Lung (tissue), 17 donors: ENCODE measurements at places on chromosomes 13 and 19. TPM values are rescaled to one million over a fixed set of nuclear protein-coding genes. Genes with fewer than 3 reads are reported as not detected.

Gene SIGLEC14
- 46.4 TPM for total RNA-seq

Gene ZNF653
- 5.4 TPM for total RNA-seq

Gene ZNF534
- 0.18 TPM for total RNA-seq

Gene COMP
- not detected for total RNA-seq

Gene CGB2
- total RNA-seq, result not detected

Gene VSTM2B
- not detected for total RNA-seq

Gene CPB2
- total RNA-seq, result not detected

Gene PRRG2
- total RNA-seq, result 11.7 TPM

Gene ZNF837
- 2.5 TPM for total RNA-seq

Gene DCLK1
- 23.5 TPM for total RNA-seq

DNA sequence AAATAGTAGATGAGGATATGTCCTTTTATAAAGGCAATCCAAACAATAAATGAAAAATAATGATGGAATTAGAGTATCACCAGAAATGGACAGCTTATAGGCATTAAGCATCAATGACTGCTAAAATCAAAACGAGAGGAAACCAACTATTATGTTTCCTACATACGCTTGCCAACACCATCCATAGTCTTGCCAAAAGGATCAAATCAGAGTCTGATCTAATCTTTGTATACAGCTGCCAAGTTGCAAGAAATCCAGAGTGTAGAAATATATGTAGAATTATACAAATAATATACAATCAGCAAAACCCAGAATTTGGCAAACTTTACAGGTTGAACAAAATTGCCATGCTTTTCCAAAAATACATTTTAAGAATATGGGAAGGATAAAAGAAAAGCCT lies 1661.6 kb downstream of the SLITRK1 start:
- no peaks in the 10 kb centered on the region for H3K36me3 ChIP-seq
- no peak overlapping the region for H3K27ac ChIP-seq
- DNase-seq, result peak; percentile 71
- no peaks in the 10 kb centered on the region for H3K27me3 ChIP-seq

DNA sequence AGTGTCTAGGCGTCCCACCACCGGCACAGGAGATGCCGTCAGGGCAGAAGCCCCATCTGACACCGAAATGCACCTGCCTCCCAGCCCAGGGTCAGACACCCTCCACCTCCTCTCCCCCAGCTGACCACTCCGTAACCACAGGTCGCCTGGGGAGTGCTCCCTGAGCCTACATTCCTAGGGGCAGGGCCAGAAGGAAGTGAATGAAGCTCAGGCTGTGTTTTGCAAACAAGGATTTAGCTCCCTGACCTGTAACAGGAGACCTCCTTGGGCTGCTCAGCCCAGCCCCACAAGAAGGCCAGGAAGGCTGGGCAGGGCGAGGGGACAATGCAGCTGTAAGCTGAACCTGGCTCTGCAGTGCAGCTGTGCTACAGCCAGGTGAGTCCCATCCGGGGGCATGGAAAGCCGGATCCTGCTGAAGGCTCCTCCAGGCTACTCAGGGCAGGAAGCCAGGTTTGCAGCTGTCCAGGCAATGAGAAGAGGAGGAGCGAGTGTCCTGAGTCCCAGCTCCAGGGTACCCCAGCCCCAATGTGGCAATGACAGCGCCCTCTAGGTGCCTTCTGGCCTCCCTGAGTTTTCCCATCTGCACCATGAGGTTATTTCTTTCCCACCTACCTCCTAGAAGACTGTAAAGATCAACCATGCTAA lies 42.1 kb downstream of the RHPN2 start:
- H3K4me1 ChIP-seq, result no peaks in the 10 kb centered on the region
- no peak overlapping the region for H3K4me3 ChIP-seq
- no peaks in the 10 kb centered on the region for H3K27me3 ChIP-seq
- DNase-seq, result peak; percentile 10
- no peaks in the 10 kb centered on the region for H3K36me3 ChIP-seq

- H3K27me3 ChIP-seq, result no peaks in the 10 kb centered on the region
- no peak overlapping the region for H3K4me3 ChIP-seq
- H3K4me1 ChIP-seq, result no peaks in the 10 kb centered on the region
- no peak for DNase-seq
- H3K27ac ChIP-seq, result no peak overlapping the region
These were observed 1265.5 kb downstream of the PCDH9 start for GRCh38 chr13:65964672-65965071.

GRCh38 chr13:79281339-79281747 lies 124.7 kb downstream of the RBM26 start:
- no peaks in the 10 kb centered on the region for H3K36me3 ChIP-seq
- no peak overlapping the region for H3K27ac ChIP-seq
- H3K4me3 ChIP-seq, result no peak overlapping the region

- H3K36me3 ChIP-seq, result no peaks in the 10 kb centered on the region
- DNase-seq, result no peak
- no peaks in the 10 kb centered on the region for H3K4me1 ChIP-seq
- no peaks in the 10 kb centered on the region for H3K27me3 ChIP-seq
- no peak overlapping the region for H3K4me3 ChIP-seq
These were observed 26.6 kb upstream of the OR10H1 start for GRCh38 chr19:15841875-15842569.

- no peaks in the 10 kb centered on the region for H3K4me1 ChIP-seq
- no peak overlapping the region for H3K4me3 ChIP-seq
- no peak for DNase-seq
- H3K27me3 ChIP-seq, result no peaks in the 10 kb centered on the region
- no peak overlapping the region for H3K27ac ChIP-seq
These were observed 85.1 kb downstream of the KATNAL1 start for GRCh38 chr13:30222254-30222653.

DNA sequence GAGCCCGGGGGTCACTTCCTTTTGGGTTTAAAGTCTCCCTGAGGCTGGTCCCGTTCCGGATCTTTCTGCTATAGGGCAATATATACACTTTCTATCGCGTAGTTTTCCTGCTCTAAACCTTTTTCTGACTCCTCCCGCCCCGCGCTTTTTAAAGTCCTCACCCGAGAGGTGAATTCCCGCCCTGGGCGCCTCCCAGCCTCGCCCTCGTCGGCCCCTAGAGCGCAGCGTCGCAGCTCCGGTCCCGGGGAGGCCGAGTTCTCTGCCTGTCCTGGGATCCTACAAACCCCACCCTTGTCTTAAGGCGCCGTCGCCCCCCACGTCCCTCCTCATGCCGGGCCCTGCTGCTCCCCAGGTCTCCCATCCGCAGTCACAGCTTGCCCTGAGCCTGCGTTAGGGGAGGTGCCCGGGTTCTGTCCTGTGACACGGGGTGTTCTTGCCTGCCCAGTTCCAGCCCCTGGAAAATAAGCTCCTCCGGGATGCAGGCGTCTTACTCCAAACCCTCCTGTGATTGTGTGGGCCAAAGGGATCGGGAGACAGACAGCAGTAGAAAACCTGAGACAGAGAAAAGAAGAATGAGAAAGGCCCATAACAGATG lies 491 bp downstream of the ZNF525 start:
- no peaks in the 10 kb centered on the region for H3K27me3 ChIP-seq
- peak; percentile 26 for DNase-seq
- H3K4me1 ChIP-seq, result peaks cover 10% of the 10 kb centered on the region
- peak overlapping the region; percentile 66 for H3K4me3 ChIP-seq
- peak overlapping the region; percentile 82 for H3K27ac ChIP-seq

DNA sequence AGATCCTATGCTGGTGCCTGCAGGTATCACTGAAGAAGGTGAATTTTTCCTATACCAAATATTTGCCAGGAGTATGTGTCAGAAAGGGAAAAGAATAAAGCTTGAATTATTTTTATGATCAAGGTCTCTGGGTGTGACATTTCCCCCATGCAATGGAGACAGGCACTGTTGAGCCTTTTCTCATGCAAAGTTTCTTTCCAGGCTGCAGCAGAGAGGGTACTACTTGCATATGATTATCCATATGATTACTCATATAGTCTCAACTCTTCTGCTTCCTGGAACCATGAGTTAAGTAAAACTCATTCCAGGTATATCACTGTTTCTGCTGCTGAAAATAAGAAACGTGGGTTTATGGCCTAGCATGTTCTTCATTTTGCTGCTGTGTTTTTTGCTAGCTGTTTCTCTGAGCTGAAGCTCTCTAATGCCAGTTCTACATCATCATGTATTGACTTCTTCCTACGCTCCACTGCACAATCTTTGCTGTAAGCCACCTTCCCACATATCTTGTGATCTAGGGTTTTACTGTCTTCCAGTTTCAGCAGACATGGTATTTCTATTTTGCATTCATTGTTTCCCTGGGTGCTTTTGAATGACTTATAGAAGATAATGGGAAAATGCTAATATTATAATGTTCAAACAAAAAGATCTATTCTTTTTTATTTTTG lies 278.7 kb upstream of the GPC6 start:
- no peak for DNase-seq
- no peak overlapping the region for H3K27ac ChIP-seq
- no peaks in the 10 kb centered on the region for H3K36me3 ChIP-seq

DNA sequence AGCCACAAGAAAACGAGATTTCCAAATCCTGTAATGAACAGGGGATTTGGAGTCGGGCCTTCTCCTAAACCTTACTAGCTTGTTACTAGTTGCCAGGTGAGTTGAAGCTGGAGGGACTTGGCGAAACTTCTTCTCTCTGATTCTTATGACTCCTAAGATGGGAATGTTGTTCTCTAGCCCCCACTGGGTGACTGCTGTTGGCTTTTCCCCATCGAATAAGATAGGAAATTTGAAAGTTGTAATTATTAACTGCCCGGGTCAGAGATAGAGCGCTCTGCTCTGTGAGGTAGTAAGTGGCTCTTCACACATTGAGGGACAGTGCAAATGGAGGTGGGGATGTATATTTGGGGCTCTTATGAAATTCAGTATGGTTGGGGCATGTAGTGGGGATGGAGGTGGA lies 111.2 kb upstream of the MBNL2 start:
- H3K4me1 ChIP-seq, result peaks cover 53% of the 10 kb centered on the region
- no peak for DNase-seq
- no peak overlapping the region for H3K4me3 ChIP-seq
- no peaks in the 10 kb centered on the region for H3K36me3 ChIP-seq

DNA sequence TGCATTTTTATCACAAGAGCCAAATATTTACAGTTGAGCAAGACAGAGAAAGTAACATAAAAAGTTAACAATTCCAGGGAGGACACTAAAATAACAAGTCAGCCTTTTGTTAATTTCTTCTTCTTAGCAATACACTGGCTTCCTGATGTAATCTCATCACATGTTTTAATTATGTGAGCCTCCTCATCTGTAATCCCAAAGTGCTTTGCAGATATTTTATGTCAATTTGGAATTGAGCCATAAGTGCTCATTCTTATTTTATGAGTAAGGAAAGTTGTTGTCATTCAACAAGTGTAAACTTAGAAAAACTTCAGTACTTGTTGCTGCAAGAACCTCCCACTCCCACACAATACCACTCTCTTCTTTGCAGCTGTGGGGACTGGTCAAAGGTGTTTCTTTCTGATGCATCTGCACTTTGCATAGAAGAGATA lies 223.6 kb downstream of the GPC6 start:
- H3K27ac ChIP-seq, result no peak overlapping the region
- H3K4me3 ChIP-seq, result no peak overlapping the region
- peaks cover 3% of the 10 kb centered on the region for H3K4me1 ChIP-seq
- H3K27me3 ChIP-seq, result no peaks in the 10 kb centered on the region
- no peaks in the 10 kb centered on the region for H3K36me3 ChIP-seq

- no peak for DNase-seq
- H3K4me1 ChIP-seq, result no peaks in the 10 kb centered on the region
- no peak overlapping the region for H3K4me3 ChIP-seq
- no peak overlapping the region for H3K27ac ChIP-seq
- H3K36me3 ChIP-seq, result no peaks in the 10 kb centered on the region
These were observed 61.0 kb upstream of the CEACAM8 start for GRCh38 chr19:42655748-42656147.

DNA sequence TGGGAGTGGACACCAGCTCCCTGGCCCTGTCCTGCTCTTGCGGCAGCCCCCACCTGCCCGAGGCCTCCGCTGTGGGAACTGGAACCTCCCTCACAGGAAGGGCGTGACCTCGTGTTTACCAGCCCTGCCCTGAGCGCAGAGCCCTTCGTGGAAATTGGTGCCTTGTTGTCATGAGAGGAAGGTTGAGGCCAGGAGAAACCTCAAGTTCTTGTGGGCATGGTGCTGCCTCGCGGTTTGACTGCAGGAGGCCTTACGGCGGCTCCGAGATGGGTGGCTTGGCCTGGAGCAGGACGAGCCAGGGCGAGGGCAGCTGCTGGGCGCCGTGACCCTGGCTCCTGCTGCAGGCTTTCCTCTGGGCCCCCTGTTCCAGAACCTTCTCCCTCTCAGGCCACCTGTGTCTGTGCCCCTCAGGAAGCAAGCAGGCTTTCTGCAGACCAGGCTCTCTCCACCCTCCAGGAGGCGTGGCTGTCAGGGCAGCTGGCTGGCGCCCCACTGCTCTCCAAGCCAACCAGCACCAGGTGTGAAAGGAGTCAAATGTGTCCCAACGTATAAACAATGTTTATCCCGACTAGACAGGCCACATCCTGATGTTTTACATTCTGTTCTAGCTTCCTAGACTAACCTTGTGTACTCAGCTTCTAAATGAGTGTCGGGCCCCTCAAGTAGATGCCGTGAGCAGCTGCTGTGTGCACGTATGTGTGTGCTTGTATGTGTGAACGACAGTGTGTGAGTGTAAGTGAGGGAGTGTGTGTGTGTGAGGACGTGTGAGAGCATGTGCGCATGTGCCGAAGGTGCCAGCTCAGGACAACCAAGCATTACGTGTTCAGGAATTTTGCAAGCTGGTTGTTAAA lies 10.4 kb upstream of the RASA3 start:
- DNase-seq, result peak; percentile 44
- no peaks in the 10 kb centered on the region for H3K36me3 ChIP-seq
- no peak overlapping the region for H3K27ac ChIP-seq
- no peaks in the 10 kb centered on the region for H3K4me1 ChIP-seq
- no peak overlapping the region for H3K4me3 ChIP-seq

GRCh38 chr13:21663197-21663596 lies 7.7 kb upstream of the FGF9 start:
- H3K4me1 ChIP-seq, result no peaks in the 10 kb centered on the region
- no peak overlapping the region for H3K27ac ChIP-seq
- H3K27me3 ChIP-seq, result no peaks in the 10 kb centered on the region
- no peak for DNase-seq

GRCh38 chr13:25806264-25806974 lies 245.4 kb downstream of the SHISA2 start:
- no peak overlapping the region for H3K27ac ChIP-seq
- H3K4me1 ChIP-seq, result no peaks in the 10 kb centered on the region
- H3K4me3 ChIP-seq, result no peak overlapping the region
- no peaks in the 10 kb centered on the region for H3K27me3 ChIP-seq
- no peak for DNase-seq
- H3K36me3 ChIP-seq, result no peaks in the 10 kb centered on the region

DNA sequence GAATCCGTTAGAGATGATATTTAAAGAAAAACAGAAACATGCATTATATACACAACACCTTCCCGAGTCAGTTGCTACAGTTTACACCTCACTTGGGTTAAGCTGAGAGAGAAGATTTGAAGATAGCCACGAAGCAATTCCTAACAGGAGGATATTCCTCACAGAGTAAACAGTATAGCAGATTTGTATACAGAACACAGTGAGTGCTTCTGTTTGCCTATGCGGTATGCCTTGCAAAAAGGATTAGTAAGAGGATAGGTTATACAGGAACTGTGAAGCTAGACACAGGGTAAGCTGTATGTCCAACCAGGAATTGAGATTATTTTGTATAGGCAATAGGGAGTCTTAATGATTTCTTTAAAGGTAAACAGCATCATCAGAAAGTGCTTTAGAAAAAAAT lies 471.8 kb downstream of the LIG4 start:
- peaks cover 14% of the 10 kb centered on the region for H3K4me1 ChIP-seq
- no peaks in the 10 kb centered on the region for H3K36me3 ChIP-seq
- H3K27ac ChIP-seq, result no peak overlapping the region
- no peak overlapping the region for H3K4me3 ChIP-seq
- H3K27me3 ChIP-seq, result no peaks in the 10 kb centered on the region

GRCh38 chr13:74707291-74707690 lies 573.1 kb upstream of the KLF12 start:
- no peaks in the 10 kb centered on the region for H3K27me3 ChIP-seq
- H3K36me3 ChIP-seq, result no peaks in the 10 kb centered on the region
- peaks cover 6% of the 10 kb centered on the region for H3K4me1 ChIP-seq
- H3K4me3 ChIP-seq, result no peak overlapping the region
- peak; percentile 20 for DNase-seq
- no peak overlapping the region for H3K27ac ChIP-seq
